ENCODE measurements at places on chromosomes 3 and 15.

GRCh38 chr3:194854659-194855390 lies 169.1 kb downstream of the FAM43A start:
- DNase-seq, result no peak

- no peak for DNase-seq
These were observed 166.0 kb upstream of the COL8A1 start for GRCh38 chr3:99472385-99472784.

GRCh38 chr3:184541886-184542562 lies 19.6 kb upstream of the EPHB3 start:
- no peak for DNase-seq

DNA sequence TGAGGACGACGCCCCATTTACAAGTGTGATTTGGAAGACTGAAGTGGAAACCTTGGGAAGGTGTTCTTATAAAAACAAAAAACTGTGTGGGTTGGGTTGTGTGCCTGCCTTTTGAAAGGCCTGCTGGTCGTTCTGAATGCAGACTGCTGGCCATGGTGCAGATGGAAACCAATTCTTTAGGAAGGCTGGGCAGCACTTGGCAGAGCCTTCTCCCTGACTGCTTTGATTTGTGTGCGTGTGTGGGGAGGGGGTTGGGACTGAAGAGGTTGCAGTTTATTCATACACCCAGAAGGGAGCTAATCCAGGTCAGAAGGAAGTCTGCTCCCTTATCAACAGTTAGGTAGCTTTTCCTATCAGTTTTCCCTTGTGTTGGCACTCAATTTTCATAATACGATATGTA lies 288.7 kb downstream of the SOX2 start:
- DNase-seq, result no peak

- no peak for DNase-seq
These were observed 27.6 kb downstream of the CHRNA7 start for GRCh38 chr15:32057876-32058425.

- no peak for DNase-seq
These were observed 660 bp downstream of the ZNF106 start for GRCh38 chr15:42490291-42490670.

- no peak for DNase-seq
These were observed 357.7 kb downstream of the ROBO1 start for GRCh38 chr3:79410136-79410535.

GRCh38 chr3:16385151-16385550 lies 120.1 kb downstream of the OXNAD1 start:
- DNase-seq, result no peak

DNA sequence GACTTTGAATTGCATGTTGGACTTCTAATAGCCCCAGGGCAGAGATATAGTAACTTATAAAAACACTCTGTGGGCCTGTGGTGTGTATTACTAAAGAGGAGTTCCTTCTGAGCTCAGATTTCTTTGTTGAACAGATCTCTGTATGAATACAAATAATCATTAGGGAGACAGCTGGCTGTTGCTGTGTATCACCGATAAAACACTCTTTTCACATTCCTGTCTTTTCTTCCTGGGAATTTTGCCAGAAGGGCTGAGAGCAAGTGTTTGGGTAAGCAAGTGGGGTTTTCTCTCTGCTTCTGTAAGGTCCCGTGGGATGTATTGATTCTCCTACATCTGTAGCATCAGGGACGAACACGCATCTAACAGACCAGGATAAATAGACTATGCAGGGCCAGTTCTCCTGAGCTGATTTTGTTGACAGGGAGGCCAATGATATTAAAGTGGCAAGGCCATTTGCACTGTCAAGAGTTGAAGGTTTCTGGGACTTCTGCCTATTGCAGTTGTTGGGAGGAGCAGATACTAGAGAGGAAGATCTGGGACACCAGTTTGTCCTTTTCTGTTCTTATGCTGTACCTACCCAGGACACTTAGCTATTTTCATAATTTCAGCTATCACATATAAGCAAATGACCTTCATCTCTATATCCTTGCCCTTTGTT lies 225.9 kb upstream of the CD96 start:
- DNase-seq, result no peak

GRCh38 chr3:171850320-171850959 lies 7.3 kb downstream of the TMEM212 start:
- DNase-seq, result no peak

- DNase-seq, result no peak
These were observed 518.8 kb upstream of the ZNF385D start for GRCh38 chr3:22269831-22270230.

- no peak for DNase-seq
These were observed 53.3 kb upstream of the TRIM71 start for GRCh38 chr3:32764481-32764880.

DNA sequence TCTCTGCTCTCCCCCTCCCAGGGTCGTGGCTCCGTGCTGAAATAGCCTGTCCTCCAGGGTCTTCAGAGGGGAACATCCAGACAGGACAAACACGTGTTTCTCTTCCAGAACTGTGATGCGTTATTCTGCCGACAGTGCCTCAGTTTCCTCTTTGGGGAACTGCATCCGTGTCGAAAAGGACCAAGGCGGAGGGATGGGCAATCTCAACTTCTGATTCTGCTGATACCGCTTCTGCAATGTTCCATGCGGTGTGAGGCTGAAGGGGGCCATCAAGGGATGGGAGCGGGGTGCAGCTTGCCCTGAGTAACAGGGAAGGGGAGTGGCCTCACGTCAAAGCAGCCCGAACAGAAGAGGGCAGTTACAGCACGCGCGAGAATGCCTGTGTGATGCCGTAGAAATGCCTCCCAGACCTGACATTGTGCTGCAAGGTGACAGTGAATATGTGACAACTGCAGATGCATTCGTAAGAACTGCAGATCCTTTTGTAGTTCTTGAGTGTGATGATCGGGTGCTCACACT lies 275.7 kb downstream of the SHQ1 start:
- no peak for DNase-seq

DNA sequence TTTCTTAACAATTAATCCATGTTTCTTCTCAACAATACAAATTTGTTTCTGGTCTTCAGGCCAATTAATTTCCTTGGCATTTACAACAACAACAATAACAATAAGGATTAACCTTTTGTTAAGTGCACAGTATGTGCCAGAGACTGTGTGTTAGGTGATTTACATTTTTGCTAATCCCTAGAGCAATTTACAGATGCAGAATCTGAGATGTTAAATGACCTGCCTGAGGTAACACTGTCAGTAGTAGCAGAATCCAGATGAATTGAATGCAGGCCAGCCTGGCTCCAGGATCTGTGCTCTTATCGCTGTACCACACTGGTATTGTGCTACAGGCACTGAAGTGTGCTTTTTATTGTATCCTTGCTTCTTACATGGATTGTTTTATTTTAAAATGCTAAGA lies 122.2 kb downstream of the MEIS2 start:
- DNase-seq, result no peak

- peak; percentile 62 for DNase-seq
These were observed at the start of gene WDR72 for GRCh38 chr15:53759411-53759931. TSS of gene WDR72 (minus strand) at chr15:53759663. CDS start at chr15:53733149, 26,514 bp downstream.

- no peak for DNase-seq
These were observed 53.1 kb downstream of the CACNA2D2 start for GRCh38 chr3:50450209-50450921.

DNA sequence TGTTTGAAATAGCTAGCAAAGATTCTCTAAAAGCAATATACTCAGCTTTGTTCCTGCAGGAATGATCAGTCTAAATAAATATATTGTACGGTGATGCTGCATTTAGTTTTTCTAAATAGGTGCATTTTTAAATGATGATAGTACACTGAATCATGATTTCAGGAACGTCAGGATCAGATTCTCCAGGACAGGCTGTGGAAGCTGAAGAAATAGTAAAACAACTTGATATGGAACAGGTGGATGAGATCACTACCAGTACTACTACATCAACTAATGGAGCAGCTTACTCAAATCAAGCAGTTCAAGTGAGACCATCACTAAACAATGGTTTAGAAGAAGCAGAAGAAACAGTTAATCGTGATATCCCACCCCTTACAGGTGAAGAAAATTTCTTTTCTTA lies 46.3 kb upstream of the EIF3J start:
- DNase-seq, result no peak

GRCh38 chr3:31433679-31433992 lies 99.1 kb upstream of the STT3B start:
- DNase-seq, result no peak

DNA sequence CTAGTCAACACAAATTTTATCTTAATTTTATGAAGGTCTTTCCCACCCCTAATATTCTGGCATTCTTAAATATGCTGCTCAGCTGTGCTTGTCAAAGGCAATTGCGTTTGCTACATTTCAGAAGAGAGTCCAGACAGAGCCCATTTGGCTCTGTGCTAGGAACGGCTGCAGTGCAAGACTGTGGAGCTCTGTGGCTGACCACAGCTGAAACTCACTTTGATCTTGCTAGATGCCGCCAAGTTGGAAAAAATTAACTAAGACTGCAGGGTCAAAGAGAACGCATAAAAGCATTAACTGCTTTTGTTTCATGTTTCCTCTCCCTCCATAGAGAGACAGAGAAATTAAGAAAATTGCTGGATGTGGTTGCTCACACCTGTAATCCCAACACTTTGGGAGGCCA lies 7.6 kb upstream of the PPP1R2 start:
- no peak for DNase-seq

- no peak for DNase-seq
These were observed 342.1 kb upstream of the GRM7 start for GRCh38 chr3:6518709-6519345.

GRCh38 chr3:134406331-134407238 lies 32.3 kb upstream of the AMOTL2 start:
- DNase-seq, result no peak

GRCh38 chr3:13532085-13532484 lies 16.8 kb upstream of the FBLN2 start:
- no peak for DNase-seq

- DNase-seq, result peak; percentile 65
These were observed 285.1 kb upstream of the MANF start for GRCh38 chr3:51099794-51100535.

DNA sequence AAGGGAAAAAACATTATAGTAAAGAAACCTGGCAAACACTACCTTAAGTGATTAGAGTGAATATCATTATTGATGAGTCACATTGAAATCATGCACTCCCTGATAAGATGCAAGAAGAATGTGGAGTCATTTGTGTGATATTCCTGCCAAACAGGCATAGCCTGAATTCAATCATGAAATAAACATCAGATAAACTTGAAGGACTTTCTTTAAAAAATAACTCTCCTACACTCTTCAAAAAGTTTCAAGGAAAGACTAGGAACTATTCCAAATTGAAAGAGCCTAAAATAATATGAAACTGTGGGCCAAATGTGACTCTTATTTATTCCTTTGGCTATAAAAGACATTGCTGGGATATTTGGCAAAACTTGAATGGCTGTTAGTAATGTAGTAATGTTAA lies 625.7 kb upstream of the LMCD1 start:
- DNase-seq, result no peak

- no peak for DNase-seq
These were observed 45.9 kb downstream of the CMSS1 start for GRCh38 chr3:99863588-99863987.

DNA sequence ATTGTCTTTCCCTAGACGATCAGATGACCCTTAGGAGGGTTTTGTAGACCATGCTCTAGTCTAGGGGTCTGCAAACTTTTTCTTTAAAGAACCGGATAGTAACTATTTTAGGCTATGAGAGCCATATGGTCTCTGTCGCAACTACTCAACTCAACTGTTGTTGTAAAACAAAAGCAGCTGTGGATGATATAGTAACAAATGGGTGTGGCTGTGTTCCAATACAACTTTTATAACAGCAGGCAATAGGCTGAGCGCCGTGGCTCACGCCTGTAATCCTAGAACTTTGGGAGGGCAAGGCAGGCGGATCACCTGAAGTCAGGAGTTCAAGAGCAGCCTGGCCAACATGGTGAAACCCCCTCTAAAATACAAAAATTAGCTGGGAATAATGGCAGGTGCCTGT lies 6.1 kb upstream of the CMTM6 start:
- no peak for DNase-seq

GRCh38 chr3:27536491-27536890 lies 52.3 kb upstream of the SLC4A7 start:
- no peak for DNase-seq

DNA sequence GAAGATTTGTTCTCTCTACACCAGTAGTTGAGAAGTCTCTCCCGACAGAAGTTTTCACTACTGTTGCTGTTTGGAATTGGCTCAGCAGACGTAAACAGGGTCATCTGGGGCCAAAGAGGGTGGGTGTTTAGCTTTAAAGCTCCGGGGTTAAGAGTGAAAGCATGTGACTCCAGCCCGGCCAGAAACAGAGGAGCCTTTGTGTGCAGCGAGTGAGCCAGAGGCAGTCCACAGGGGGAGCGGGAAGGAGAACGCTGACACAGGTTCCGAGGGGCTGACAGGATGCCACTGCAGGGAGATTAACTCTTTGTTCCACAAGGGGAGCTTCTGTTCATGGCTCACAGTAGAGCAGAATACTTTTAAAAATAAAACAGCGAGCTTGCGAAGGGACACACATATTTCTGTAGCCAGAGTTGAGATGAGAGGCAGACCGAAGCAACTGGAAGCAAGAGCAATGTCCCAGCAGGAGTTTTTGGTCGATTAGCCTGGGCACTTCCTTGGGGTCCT lies 26.9 kb downstream of the BMF start:
- DNase-seq, result peak; percentile 65

- no peak for DNase-seq
These were observed 10.5 kb downstream of the BFSP2 start for GRCh38 chr3:133410191-133410892.

- DNase-seq, result no peak
These were observed 48.0 kb downstream of the SMAD6 start for GRCh38 chr15:66749841-66750575.

GRCh38 chr15:60520825-60521368 lies 42.0 kb upstream of the ICE2 start:
- DNase-seq, result no peak

DNA sequence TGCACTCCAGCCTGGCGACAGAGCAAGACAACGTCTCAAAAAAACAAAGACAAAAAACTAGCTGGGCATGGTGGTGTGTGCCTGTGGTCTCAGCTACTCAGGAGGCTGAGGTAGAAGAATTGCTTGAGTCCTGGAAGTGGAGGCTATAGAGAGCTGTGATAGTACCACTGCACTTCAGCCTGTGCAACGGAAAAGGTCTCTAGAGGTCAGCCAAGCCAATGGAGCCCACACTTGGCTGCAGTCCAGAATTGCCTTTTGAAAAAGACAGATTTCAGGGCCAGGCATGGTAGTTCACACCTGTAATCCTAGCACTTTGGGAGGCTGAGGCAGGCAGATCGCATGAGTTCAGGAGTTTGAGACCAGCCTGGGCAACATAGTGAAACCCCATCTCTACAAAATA lies 8.4 kb upstream of the RBPMS2 start:
- peak; percentile 64 for DNase-seq

DNA sequence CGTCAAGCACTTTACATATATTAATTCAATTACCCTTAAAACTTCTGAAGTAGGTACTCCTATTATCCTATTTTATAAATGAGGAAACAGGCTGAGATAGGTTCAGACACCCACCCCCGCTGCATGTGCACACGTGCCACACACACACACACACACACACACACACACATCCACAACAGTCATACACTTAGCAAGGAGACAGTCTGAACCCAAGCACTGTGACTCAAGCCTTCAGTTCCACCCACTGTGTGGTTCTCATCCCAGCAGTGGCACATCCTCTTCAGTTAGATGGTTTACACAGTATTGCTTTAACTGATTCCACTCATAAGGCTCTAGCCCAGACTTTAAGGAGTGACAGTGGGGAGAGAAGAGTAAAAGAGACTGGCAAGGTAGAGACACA lies 91.1 kb upstream of the FGF7 start:
- no peak for DNase-seq

GRCh38 chr3:158522221-158523136 lies 48.5 kb upstream of the MLF1 start:
- DNase-seq, result no peak

GRCh38 chr3:44117239-44117638 lies 124.4 kb upstream of the TOPAZ1 start:
- DNase-seq, result no peak

GRCh38 chr15:69979262-69979661 lies 118.5 kb downstream of the TLE3 start:
- no peak for DNase-seq
